ENCODE measurements at places on chromosomes 13 and 19.
A peak's percentile ranks its signal among the peaks of the same experiment; 100 is the strongest.

DNA sequence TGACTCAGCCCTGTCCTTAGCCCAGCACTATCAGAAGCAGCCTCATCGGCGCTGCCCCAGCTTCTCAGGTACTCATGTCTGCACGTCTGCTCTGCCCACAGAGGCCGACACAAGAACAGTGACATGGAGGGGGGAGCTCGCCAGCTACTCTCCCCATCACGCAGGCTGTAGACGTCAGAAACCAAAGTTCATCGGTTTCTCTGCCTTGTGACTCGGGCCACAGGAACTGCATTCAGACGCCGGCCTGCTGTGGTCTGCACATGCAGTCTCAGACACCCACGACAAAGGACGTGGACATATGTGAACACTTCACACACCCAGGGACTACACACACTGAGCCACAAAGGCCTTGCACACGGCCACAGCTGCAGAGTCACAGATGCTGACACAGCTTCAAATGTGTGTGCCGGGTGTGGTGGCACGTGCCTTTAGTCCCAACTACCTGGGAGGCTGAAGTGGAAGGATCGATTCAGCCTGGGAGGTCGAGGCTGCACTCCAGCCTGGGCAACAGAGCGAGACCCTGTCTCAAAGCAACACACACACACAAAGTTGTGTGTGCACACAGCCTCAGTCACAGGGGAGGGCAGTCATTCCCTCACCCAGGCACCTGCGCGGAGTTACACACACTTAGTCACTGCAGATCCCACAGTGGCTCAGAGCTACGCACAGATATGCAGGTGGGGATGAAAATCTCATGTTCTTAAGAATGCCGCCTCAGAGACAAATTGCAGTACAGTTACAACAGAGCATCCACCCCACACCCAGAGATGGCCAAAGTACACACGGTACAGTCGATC lies 4.9 kb upstream of the ZFP36 start:
- DNase-seq = peak; percentile 69

DNA sequence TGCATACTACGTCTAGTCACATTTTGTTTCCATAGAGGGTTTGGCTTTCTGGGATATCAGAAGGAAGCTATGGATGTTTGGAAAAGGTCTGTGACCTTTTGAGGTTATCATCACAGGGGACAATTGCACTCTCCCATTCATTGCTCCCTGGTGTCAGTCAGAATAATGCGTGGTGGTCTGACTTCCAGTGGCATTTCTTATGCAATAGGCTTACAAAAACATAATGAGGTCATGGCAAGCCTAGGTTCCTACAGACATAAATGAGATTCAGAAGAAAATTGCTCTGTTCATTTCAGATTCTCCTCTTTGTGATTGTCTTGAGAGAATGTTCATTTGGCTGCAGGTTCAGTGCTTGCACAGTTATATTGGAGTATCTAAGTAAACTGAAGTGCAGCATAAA lies 54.6 kb downstream of the ARHGAP35 start:
- no peak for DNase-seq

GRCh38 chr13:113176280-113176679 lies 17.8 kb downstream of the PROZ start:
- no peak for DNase-seq

GRCh38 chr19:18292810-18293641 lies 11.6 kb upstream of the JUND start:
- DNase-seq = peak; percentile 56

DNA sequence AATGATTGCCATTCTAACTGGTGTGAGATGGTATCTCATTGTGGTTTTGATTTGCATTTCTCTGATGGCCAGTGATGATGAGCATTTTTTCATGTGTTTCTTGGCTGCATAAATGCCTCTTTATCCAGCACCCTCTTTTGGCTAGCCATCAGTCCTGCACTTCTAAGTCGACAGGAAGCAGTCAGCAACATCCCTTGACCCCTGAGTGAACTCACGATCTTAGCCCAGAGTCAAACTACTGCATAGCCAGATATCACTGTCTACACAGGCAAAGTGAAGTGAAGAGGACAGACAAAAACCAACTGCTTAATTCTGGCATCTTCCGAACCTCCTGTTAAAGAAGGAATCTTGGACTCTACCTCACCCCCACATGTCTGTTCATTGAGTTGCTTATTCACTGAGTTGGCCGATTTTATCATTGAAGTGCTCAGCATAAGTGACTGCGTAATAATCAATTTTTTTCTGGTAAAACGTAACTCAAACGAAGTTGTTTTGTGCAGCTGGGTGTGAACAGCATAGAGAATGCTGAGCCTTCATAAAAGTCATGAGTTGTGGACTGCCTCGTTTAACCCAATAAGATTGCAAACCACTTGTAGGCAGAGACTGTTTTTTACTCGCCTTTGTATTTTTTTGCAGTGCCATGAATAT lies 304.2 kb downstream of the COG6 start:
- no peak for DNase-seq

Data from activated CD4-positive, alpha-beta T cell treated with anti-CD3 and anti-CD28 coated beads for 24 hours (primary cell).